ENCODE measurements at places on chromosomes 7 and 10.

GRCh38 chr7:137930581-137930980 is 71.3 kb downstream of the CREB3L2 start:
- DNase-seq = peak; percentile 53

DNA sequence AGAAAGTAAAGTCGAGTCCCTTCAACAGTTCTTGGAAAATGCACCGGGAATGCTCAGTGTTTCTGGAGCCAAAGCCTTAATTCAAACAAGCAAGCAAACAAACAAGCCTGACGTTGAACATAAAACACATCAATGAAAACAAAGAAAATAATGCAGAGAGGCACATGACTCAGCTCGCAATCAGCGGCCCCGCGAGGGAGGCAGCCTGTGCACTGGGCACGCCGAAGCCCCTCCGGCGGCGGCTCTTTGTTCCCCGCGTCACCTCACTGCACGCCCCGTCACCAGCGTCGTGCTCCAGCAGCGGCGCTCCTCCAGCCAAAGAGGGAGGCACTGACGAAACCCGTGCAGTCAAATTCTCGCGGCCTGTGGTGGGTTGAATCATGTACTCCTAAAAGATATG is 151.5 kb downstream of the DNAJB6 start:
- DNase-seq = no peak

DNA sequence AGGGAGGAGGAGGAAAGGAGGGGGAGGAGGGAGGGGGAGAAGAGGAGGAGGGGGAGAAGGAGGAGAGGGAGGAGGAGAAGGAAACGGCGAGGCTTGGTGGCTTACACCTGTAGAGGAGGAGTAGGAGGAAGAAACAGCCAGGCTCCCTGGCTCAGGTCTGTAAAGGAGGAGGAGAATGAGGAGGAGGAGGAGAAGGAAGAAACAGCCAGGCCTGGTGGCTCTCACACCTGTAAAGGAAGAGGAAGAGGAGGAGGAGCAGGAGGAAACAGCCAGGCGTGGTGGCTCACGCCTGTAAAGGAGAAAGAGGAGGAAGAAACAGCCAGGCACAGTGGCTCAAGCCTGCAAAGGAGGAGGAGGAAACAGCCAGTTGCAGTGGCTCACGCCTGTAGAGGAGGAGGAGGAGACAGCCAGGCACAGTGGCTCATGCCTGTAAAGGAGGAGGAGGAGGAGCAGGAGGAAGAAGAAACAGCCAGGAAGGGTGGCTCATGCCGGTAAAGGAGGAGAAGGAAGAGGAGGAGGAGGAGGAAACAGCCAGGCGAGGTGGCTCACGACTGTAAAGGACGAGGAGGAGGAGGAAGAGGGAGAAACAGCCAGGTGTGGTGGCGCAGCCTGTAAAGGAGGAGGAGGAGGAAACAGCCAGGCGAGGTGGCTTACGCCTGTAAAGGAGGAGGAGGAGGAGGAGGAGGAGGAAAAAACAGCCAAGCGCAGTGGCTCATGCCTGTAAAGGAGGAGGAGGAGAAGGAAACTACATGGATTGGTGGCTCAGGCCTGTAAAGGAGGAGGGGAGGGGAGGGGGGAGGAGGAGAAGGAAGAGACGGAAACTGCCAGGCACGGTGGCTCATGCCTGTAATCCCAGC is 14.9 kb upstream of the CRCP start:
- peak; percentile 38 for DNase-seq

- peak; percentile 97 for DNase-seq
These were observed 92.8 kb downstream of the CHN2 start for GRCh38 chr7:29287366-29287765.

DNA sequence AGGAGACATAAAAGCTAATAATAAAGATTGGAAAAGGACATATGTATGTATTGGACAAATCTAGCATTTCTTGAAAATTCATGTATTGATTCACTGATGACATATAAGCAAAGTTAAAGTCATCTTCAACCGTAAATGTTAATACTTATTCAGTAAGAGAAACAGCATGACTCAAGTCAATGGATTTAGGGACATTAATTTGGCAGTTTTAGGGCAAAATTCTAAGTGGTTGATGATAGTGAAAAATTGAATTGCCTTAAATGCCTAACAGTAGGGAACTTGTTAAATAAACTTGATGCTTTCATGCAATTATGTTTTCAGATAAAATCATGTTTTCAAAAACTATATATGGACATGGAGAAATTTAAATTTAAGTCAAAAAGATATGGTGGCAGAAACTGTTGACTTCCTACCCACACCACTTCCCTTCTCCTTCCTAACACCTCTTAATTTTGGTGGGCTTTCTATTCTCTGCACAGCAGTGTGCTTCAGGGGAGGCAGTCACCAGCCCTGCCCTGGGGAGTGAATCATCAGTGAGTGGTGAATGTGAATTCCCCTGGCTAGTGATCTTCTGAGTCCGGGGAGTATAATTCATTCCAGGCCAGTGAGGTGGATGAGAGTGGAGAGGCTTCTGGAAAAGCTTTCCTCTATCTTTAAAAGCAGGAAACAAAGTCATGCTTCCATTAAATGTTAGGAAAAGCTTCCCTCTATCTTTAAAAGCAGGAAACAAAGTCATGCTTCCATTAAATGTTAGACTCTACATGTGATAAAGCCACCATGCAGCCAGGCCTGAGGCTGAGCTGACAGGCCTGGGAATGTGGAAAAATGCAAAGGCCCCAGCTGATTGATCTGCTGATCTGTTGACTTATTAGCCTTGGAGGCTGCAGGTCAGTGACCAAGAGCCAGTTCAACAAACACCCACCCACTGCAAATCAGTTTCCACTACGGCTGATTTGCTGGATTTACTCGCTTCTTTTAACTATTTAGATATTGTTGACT is 25.2 kb upstream of the ITGB1 start:
- peak; percentile 85 for DNase-seq

DNA sequence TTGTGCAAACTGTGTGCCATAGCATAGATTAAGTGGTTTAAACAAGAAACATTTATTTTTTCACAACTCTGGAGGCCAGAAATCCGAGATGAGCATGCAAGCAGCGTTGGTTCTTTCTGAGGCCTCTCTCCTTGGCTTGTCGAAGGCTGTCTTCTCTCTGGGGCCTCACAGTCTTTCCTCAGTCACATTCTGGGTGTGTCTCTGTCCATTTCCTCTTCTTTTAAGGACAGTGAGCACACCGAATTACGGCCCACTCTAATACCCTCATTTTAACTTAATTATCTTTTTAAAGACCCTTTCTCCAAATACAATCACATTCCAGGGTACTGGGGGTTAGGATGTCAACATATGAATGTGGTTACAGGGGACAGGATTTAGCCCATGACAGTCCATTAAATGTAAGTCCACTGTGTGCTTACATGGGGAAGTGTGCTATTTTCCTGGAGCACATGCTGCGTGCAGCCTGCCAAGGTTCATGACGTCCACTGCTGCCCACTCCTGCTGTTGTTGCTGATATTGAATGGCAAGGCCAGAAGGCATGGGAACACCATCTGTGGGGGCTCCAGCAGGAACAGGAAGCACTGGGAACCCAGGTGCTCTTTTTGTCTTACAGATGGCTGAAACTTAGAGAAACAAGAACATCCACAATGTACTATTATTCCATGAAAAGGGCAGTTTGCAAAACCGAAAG is 365.5 kb downstream of the GALNT17 start:
- no peak for DNase-seq

- DNase-seq = no peak
These were observed 983.0 kb downstream of the SORCS1 start for GRCh38 chr10:106181501-106181900.

DNA sequence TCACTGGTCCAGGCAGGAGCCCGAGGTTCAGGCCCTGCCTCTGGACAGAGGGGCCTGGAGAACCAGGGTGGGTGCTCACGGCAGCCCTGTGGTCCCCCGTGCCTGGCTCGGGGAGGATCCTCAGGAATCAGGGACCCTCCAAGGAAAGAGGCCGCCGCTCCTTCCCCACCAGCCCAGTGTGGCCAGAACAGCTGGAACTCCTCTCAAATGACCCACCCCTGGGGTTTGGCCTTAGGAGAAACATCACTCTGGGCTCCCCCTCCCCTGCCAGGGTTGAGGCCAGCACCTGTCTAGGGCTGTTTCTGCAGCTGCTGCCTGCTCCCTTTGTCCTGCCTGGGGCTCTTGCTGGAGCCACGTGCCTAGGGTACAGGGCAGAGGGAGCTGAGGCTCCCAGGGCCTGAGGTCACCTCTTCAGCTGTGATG is 161.0 kb downstream of the RNF216 start:
- DNase-seq = no peak

GRCh38 chr10:88281592-88282347 is 301.3 kb downstream of the RNLS start:
- peak; percentile 60 for DNase-seq

DNA sequence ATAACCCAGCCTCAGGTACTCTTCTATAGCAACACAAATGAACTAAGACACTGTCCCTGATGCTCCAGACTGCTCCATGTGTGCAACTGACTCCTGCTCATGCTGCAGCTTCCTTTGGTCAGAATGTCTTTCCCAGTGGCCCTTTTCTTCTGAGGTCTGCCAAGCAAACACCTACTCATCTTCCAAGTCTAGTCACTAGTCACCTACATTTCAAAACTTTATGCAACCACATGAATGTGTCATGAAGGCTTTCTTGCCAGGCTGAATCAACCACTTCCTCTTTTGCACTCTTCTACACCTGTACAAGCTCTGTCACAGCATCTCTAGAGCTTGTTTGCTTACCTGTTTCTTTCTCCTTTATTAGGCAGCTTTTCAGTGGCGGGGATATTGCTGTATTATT is 75.8 kb downstream of the LSMEM1 start:
- DNase-seq = no peak

GRCh38 chr7:150323682-150324372 is 482 bp upstream of the ACTR3C start:
- DNase-seq = peak; percentile 8

GRCh38 chr10:3408603-3409365 is 236.2 kb upstream of the PITRM1 start:
- DNase-seq = no peak

DNA sequence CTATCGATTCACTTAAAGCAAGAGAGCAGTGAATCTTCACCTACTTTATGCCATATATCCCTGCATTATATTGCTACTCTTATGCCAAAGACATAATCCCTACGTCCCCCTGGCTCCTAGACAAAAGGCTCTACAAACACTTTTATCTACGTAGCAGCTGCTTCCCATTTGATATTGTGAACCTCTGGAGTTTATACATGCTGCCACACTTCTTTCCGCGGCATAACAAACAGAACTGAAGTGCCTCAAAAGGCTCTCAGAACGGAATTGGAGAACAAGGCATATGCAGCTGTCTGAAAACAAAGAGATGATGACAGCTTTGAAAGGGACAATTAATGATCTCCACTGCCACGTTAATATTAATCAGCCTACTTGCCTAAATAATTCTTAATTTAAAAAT is 985.6 kb upstream of the LRRN3 start:
- DNase-seq = no peak

DNA sequence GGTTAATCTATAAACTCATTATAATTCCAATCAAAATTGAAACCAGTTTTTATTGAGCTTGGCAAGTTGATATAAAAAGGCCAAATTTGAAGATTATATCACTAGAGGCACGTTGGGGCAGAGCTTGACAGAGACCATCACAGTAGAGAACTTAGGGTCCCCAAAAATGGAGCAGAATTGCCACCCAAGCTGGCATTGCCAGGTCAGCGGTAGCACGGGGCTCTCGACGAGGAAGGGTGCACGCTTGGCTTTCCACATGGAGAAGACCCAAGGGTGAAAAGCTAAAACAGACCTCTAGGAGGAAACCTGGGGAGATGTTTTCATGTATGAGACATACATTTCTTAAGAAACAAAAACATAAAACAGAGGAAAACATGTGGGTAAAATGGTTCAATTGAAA is 4.3 kb upstream of the JAKMIP3 start:
- no peak for DNase-seq

- DNase-seq = no peak
These were observed 8.2 kb upstream of the LSM8 start for GRCh38 chr7:118175740-118176139.

DNA sequence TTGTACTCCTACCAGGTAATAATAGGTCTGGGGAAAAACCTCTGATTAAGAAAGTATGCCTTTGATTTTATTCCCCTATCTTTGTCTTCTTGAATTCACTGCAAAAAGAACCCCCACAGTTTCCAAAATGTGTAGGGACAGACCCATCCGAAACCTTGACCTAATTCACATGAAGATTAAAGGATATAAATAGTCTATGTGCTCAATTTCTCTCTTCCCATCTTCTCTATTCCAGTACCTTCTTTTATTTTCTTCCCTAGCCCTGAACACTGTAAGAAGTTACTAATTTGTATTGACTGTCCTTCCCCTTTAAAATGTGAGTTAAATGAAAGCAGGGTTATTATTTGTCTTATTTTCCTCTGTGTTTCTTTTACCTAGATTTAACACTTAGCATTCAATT is 135.3 kb downstream of the HBP1 start:
- DNase-seq = no peak

- DNase-seq = no peak
These were observed 764.0 kb downstream of the XPNPEP1 start for GRCh38 chr10:109159351-109159750.

GRCh38 chr10:89798092-89798491 is 96.7 kb downstream of the KIF20B start:
- no peak for DNase-seq

- no peak for DNase-seq
These were observed 4.2 kb downstream of the MKX start for GRCh38 chr10:27741173-27742091.

Data from RWPE1 (cell line).